ENCODE measurements at places on chromosomes 7 and 10.

- DNase-seq = no peak
Observed at GRCh38 chr7:54477083-54477482, 65.1 kb upstream of the VSTM2A start.

DNA sequence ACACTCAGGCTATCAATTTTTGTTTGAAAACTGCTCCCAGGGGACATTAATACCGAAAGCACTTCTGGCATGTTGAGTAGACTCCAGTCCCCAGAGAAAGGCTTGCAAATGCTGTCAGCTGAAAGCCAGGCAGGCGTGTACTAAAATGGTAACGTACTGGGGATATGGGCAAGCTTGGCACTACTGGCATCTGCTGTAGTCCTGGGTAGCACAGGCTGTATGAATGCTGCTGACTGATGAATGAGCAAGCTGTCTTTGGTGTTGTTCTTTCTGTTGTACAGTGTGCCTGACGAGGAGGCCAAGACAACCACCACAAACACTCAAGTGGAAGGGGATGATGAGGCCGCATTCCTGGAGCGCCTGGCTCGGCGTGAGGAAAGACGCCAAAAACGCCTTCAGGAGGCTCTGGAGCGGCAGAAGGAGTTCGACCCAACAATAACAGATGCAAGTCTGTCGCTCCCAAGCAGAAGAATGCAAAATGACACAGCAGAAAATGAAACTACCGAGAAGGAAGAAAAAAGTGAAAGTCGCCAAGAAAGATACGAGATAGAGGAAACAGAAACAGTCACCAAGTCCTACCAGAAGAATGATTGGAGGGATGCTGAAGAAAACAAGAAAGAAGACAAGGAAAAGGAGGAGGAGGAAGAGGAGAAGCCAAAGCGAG is 53.5 kb upstream of the AGBL3 start:
- DNase-seq = no peak

DNA sequence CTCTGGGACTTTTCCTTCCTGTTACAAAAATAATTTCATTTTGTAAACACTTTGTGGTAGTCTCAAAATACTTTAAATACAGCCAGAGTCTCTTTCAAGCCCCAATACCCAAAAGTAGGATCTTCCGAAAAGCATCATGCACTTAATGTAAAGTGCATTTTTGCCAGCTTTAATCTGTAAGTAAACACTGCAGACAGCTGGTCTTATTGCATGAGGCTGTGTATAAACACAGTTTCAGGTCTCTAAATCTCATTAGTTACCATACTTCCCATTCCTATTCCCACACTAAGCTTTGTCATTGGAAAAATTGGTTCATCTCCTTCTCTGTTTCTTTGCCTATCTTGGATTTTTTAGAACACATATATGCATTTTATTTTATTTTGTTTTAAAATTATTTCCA is 87.6 kb upstream of the GNAI1 start:
- DNase-seq = no peak

DNA sequence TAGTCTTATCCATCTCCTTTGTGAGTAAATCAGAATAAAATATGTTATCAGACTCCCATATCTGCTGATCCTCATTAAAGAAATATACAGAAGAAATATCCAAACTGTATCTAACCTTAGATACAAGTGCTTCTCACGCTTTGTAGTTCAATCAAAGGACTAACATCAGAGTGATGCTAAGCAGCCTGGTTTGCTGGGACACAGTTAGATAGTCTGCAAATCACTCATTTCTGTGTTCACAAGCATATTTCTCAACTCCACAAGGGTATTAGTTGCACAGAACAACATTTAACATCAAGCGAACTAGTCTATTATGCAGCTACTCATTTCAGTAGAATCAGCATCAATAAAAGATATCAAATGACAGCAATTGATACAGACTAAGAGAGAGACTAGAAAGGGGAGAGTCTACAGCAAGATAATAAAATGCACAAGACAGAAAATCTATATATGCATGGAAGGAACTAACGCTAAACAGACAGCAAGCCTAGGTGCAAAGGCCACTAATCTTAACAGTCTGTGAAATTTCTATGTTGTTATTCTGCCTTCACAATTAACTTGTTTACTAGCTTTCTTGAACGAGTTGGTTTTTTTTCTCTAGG is 30.0 kb downstream of the DNAJC12 start:
- DNase-seq = no peak

DNA sequence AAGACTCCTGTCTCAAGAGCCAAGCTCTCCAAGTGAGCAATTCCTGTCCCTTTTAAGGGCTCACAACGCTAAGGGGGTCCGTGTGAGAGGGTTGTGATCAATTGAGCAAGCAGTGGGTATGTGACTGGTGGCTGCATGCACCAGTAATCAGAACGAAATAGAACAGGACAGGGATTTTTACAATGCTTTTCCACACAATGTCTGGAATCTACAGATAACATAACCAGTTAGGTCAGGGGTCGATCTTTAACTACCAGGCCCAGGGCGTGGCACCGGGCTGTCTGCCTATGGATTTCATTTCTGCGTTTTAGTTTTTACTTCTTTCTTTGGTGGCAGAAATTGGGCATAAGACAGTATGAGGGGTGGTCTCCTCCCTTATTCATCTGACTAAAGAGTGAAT is 54.9 kb upstream of the SP4 start:
- no peak for DNase-seq

DNA sequence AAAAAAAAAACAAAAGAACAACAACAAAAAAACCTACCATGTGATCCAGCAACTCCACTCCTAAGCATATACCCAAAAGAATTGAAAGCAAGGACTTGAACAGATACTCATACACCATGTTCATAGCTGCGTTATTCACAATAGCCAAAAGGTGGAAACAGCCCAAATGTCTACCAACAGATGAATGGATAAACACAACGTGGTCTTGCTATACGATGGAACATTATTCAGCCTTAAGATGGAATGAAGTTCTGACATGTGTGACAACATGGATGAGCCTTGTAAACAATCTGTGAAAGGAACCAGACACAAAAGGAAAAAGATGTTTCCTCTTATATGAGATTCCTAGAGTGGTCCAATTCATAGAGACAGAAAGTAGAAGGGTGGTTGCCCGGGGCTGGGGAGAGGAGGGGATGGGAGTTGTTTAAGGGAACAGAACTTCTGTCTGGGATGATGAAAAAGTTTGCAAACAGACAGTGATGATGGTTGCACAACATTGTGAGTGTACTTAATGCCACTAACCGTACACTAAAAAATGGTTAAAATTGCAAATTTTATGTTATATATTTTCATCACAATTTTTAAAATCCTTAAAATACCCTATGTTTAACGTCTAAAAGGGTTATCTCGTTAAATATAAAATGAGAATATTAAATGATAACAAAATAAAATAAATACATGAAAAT is 11.6 kb downstream of the CLEC2L start:
- DNase-seq = no peak

DNA sequence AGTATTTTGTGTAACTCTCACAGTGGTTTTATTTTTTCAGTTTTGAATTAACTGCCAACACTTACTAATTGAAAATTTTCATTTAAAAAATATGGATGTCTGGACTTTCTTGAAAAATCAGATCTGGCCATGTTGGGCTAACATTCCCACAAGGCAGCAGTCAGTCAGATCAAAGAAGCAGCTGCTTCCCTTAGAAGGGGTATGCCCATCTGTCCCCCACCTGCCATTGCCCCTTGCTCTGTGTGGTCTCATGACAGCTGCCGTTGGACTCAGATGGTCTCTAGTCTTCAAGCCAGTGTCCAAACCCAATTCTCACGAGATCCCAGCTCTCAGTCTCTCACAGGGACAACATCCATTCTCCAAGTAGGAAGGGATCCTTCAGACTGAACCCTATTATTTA is 212.1 kb upstream of the GHITM start:
- DNase-seq = no peak

DNA sequence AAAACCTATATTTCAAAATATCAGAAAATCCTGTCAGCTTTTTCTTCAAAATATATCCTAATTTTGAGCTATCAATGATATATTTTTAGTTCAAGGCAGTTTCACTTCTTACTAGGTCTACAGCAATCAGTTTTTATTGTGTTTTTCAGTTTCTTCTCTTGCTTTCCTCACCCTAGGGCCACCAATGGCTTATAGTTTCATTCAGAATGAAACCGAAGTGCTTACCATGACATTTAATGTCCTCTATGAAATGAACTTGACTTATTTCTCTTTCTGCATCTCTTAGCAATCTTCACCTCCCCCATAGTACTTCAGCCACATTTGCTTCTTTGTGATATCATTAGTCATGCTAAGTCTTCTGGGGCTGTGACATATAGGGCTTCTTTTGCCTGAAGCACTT is 100.3 kb downstream of the ARL5B start:
- no peak for DNase-seq

- DNase-seq = no peak
Observed at GRCh38 chr10:106181501-106181900, 983.0 kb downstream of the SORCS1 start.

DNA sequence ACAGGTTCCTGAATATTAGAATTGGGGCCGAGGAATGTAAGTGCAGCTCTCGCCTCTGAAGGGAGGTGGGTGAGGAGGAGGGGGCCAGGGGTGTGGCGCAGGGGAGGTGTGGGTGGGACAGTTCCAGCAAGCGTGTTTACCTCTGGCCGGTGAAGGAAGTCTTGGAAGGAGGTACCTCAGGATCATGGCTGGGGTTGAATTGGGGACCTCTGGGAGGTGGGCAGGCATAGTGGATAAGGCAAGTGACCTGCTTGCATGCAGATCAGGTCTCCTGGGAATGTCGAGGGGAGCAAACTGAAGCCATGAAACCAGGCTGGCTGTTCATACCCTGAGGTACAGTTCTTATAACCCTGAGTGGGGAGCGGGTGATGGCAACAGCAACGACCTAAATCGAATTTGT is 2.0 kb downstream of the ZNF775 start:
- DNase-seq = no peak

- DNase-seq = no peak
Observed at GRCh38 chr7:158165711-158166110, 421.9 kb downstream of the PTPRN2 start.

DNA sequence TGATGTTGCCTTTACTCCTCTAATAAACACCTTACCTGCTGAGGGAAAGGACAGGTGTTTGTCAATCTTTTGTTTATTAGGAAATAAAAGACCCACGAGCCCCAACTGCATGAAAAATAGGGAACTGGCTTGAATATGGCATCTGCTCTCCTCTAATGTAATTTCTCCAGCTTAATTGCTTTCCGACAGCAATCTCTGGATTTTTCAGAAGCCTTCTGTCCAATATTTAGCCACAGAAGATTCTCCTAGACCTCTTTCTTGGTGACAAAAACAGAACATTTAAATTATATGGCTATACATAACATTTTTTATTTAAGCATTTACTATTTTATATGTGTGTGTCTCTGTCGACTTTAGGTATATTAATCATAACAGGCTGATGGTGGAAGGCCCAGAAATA is 317.4 kb upstream of the ADARB2 start:
- DNase-seq = no peak

DNA sequence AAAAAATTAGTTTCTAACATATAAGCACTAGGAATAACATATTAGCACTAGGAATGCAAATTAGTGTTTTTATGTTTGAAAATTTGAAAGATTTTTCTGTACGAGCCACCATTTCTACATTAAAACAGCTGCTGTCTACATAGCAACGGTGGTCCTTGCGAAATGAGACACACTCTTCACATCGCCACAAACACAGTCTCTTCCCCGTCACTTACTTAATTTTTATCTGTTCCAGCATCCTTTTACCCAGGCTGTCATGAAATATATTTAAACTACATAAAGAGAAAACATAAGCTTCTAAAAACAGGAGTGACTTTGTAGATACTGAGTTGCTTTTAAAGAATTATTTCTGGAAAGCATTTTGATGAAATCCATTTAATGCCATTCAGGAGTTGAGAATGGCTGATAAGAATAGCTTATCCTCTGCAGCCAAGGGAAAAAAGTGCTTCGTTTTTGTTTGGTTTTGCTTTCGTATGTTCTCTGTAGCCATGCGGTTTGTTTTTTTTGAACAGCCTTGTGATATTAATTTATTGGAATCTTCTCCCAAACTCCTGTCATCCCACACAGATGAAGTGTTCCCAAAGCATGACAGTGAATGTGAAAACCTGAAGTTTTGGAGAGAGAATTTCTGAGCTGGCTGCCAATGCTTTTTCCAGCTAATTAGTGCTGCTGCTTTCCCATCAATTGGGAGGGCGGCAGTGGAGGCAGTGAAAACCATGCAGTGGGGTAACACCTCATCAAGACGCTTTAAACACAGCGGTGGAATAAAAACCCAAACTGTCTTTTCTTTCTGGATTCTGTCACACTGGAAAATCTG is 603.7 kb upstream of the ADARB2 start:
- no peak for DNase-seq

- DNase-seq = no peak
Observed at GRCh38 chr7:155809947-155810769, 2.1 kb downstream of the SHH start.

DNA sequence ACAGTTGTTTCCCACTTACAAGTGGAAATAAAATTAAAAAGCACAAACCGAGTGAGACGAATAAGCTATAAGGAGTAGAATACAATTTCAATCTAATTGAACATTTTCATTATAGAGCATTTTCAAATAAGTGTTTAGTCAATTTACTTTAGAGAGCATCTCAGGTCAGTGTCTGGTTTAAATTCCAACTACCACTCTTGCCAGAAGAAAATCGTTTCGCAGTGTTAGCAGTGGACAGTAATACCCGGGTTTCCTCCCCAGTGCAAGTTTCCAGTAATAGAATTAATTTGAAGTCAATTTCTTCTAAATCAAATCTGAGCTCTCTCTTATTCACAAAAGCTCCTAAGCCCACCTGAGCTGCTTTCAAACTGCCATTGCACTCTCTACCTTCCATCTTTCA is 45.7 kb downstream of the CREB3L2 start:
- no peak for DNase-seq

- no peak for DNase-seq
Observed at GRCh38 chr10:49505076-49505475, 33.8 kb downstream of the ERCC6 start.

- no peak for DNase-seq
Observed at GRCh38 chr10:113267619-113268562, 285.0 kb upstream of the HABP2 start.

DNA sequence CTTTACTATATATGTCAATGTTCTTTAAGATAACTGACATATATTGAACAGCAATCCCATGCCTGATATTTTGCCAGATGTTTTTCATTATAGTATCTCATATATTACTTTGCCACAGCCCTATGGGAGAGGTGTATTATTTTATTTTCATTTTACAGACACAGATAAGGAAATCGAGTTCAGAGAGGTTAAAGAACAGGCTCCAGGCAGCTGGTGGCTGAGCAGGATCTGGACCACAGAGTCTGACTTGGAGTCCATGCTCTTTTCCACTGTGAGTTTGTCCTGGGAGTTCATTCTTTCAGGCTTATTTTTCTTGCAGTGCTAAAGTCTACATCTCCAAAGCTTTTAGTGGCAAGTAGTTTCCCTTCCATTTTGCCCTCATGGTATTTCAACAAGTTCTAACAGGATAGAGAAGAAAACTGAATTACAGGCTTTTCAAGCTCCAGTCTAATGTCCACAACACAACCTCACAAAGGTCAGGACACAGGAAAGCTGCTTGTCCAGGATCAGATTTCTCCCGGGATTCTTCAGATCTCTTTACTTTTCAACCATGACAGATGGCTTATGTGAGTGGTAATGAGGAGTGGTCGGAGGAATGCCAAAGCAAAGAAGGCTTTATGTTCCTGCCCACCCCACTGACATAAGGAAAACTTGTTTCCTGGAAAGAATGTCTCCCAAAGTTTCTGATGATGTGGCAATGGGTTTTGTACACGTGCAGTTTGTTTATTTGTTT is 13.1 kb upstream of the SLC35B4 start:
- DNase-seq = no peak

Data from KG1 (cell line).